ENCODE measurements at places on chromosomes 3 and 15.
A peak's percentile ranks its signal among the peaks of the same experiment; 100 is the strongest.

GRCh38 chr15:96728591-96728990, 398.1 kb downstream of the NR2F2 start:
- DNase-seq = peak; percentile 72

GRCh38 chr3:189903562-189904250, 217.0 kb downstream of the P3H2 start:
- no peak for DNase-seq

DNA sequence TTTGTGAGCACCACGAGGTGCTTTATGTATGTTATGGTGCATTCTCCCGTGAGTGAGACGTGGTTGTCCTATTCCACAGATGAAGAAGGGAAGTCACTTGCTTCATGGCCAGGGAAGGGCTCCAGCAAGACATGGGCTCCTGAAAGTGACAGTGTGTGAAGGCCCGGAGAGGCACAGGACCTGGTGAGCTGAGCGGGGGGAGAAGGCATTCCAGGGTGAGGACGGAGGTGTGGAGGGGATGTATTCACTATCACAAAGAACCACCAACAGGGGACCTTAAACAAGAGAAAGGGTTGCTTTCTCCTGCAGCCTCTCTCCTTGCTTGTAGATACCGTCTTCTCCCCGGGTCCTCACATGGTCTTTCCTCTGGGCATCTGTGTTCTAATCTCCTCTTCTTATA, 139.1 kb downstream of the FBLN2 start:
- DNase-seq = no peak

DNA sequence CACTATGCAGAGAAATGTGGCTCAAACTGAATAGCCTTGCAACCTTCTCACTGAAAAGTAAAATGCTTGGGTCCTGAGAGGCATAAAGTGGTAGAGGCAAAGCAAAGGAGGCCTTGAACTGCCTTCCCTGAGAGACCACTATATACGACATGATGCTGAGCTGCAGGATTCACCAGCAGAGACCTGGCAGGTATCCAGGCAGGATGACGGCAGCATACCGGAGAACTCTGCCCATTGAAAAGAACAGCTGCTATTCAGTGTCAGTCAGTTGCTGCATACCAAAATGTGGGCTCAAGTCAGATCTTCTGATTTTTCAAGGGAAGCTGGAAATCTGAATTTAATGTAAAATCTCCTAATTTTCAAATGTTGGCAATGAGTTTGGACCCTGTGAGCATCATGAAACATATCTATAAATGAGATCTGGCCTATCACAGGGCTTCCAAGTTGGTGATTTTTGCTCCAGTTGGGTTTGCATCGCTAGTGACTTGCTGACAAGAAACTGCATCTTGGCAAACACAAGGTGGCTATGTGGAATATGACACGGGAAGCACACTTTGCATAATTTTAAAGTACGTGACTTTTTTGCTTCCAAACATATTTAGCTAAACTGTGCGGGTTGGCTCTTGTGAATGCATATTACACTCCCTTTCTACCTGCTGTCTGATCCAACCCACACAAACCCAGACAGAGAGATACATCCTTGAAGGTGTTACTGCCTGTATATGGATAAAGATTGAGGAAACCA, 529.0 kb downstream of the AGBL1 start:
- peak; percentile 39 for DNase-seq

- DNase-seq = peak; percentile 15
Measured at GRCh38 chr15:79090487-79091203, at the start of gene RASGRF1. Gene RASGRF1 (minus strand): TSS chr15:79090780. CDS start chr15:79090498, 282 bp downstream.

DNA sequence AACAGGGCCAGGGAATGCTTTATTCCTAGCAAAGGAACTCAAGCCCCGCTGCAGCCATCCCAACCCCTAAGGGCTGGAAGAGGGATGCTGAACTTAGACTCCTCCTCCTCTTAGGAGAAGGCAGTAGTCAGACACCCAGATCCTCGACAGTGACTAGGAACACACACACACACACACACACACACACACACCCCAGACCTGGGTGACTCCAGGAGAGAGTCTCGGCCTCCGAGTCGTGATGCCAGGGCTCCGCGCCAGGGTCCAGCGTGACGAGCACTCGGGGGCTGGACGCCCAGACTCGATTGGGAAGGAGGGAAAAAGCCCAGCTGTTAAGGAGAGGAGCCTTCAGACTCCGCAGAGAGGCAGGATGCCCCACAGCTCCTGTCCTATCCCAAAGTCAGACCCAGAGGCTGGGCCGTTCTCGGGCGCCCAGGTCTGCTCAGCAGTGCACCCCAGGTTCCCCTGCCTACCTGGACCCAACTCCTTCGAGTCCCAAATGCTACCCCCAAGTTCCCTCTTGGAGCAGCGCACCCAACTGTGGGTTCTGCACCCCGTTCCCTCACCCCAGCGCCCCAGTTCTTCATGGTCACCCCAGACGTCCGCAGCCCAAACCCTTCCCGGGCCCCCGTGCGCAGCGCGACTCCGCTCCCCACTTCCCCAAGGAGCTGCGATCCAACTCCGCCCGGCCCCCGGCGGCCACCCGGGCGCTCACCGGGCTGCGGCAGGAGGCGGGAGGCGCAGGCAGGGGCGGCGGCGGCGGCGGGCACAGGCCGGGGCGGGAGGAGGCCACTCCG, 421 bp downstream of the BMF start:
- peak; percentile 63 for DNase-seq

GRCh38 chr15:92112180-92112579, 258.7 kb downstream of the SLCO3A1 start:
- DNase-seq = no peak

- DNase-seq = peak; percentile 67
Measured at GRCh38 chr15:60005352-60006202, 1.5 kb downstream of the FOXB1 start.

DNA sequence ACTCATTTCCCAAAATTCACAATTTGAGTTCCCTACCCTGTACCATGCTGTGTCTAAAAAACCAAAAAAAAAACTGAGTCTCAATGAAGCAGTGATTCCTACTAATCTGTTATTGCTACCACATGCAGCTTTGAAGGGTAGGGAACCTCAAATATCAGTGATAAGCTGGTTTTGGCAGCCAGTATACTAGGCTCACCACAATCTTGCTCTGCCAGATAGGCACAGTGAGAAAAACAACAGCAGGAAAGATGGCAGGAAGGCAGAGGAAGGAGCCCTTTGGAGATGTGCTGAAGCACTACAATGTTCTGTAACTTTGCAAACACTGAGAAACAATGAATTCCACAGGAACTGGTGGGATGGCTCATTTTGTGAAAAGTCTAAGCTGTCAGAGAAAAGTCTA, 96.9 kb upstream of the UBP1 start:
- no peak for DNase-seq

- DNase-seq = no peak
Measured at GRCh38 chr3:33717616-33717865, 513 bp downstream of the CLASP2 start.

DNA sequence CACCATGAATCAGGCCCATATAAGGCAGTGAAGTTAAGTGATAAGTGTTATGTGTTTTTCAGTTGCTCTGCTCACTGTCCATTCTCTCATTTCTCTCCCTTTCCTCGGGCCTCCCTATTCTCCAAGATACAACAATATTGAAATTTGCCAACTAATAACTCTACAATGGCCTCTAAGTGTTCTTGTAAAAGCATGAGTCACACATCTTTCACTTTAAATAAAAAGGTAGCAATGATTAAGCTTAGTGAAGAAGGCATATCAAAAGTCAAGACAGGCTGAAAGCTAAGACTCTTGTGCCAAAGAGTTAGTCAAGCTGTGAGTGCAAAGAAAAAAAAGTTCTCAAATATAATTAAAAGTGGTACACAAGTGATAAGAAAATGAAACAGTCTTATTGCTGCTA, 675.4 kb downstream of the OTOL1 start:
- DNase-seq = no peak

DNA sequence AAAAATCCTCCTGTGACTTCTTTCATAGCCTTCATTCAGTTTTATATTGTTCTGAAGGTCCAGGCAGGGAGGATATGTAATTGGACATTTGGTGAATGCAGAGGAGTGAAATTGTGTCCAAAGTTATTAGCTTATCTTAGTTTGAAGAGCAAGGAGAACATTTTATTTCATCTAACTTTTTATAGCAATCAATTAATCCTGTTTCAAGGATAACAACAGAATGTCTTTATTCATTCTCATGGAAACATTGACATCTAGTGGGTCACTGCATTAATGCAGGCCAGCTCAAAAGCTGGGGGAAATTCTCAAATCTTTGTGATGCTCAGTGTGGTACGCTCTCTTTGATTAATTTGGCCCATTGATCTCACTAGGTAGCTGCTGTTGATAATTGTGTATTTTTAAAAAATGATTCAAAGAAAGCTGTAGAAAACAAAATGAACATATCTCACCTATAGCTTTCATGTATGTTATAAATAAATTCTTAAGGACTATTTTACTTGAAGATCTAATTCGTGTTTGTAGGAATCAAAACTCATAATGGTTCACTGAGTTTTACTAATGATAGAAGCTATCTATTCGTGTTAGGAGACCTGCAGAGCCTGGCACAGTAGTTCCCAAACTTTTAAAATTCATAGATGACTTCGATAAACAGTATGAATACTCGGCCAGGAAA, 150.8 kb upstream of the KCNMB2 start:
- peak; percentile 71 for DNase-seq

- peak; percentile 91 for DNase-seq
Measured at GRCh38 chr3:160449636-160450598, at the start of gene TRIM59. Gene TRIM59 (minus strand): TSS chr3:160449786. CDS start chr3:160439183, 10,603 bp downstream.

DNA sequence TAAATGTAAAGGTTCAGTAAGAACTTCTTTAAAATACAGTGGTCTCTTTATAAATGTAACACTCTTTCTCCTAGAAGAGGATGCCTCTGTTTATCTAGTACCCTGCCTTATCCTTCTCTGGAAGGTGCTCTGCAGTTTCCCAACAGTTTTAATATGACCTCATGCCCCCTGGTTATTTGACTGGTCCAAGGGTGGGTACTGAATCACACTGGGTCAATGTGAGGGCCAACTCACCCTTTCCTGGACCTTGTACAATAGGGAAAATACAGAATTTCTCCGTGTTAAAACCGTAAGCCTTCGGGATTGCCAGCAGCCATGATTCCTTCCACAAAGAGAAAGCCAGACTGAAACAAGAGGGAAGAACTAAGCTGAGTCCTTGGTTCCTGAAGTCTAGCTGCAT, 9.2 kb downstream of the DCBLD2 start:
- no peak for DNase-seq

DNA sequence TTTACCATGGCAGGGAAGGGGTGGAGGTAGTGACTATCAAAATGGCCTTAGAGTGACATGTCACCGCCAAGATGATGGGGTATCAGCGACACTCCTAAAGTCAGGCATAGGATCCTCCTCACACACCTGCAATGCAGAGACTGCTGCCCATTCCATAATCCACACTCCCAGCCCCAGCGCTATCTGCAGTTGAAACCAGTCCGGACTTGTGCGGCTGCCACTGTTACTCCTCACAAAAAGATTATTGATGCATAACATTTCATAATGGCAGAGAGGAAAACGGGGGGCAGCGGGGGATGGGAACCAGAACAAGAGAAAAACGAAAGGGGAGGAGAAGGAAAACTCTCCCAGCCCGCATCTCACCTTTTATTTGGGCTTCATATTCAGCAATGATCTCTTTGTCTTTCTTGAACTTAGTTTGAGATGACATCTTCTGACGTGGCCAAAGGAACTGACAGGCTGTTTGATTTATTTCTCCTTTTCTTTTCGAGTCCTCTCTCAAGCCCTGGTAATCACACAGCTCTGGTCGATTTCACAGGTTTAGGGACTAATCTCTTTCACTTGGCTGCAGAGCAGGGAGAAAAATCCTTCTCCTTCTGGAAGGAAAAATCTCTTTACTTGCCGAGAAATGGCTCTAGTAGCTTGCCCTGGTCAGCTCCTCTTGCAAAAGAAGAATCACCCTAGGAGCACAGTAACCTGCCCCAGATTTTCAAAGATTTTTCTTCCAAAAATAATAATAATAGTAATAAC, 749 bp downstream of the SRGAP3 start:
- peak; percentile 80 for DNase-seq

DNA sequence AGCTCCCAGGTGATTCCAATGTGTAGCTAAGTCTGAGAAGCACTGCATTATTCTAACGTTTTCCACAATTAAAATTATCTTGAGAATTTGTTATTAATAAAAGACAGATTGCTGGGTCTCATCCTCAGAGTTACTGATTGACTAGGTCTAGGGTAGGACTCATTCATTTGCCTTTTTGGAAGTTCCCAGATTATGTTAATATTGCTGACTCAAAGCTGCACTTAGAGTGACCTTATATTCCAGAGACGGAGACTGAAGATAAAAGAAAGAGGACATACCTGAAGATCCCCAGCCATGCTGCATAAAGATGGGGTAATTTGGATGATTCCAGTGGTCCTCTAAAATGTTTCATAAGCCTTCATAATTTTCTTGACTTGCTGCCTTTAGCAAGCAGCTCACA, 81.8 kb downstream of the PLSCR2 start:
- no peak for DNase-seq

- DNase-seq = no peak
Measured at GRCh38 chr3:71791634-71792033, 6.7 kb upstream of the PROK2 start.

Measured in NCI-H69 (cell line).